Right ventricle myocardium inferior (tissue), 1 donor: ENCODE measurements at places on chromosomes 3 and 15.

DNA sequence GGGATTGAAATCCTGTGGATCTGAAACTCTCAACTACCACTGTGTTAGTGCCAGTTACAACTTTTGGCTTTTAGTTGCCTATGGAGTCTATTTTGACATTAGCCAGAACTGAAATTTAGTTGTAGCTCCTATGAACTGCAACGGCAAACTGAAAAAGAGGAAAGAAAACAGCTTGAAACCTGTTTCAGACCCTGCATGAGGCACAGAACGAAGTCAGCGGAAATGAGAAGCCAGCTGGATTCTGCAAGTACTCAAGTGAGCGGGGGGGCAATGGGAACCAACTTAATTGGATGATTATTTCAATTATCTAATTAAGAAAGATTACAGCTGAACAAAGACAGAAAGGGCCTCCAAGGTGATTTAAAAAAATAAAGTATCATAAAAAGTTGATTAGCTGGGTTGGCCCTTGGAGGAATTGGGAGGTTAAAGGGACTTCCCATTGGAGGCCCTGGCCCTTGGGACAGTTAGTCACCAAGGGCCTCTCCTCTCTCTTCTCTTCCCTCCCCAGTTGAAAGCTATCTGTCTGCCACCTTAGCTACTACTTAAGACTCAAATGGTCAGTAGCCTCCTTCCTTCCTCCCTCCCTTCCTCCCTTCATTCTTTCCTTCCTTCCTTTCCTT lies 352.1 kb downstream of the SHQ1 start:
- DNase-seq = no peak

DNA sequence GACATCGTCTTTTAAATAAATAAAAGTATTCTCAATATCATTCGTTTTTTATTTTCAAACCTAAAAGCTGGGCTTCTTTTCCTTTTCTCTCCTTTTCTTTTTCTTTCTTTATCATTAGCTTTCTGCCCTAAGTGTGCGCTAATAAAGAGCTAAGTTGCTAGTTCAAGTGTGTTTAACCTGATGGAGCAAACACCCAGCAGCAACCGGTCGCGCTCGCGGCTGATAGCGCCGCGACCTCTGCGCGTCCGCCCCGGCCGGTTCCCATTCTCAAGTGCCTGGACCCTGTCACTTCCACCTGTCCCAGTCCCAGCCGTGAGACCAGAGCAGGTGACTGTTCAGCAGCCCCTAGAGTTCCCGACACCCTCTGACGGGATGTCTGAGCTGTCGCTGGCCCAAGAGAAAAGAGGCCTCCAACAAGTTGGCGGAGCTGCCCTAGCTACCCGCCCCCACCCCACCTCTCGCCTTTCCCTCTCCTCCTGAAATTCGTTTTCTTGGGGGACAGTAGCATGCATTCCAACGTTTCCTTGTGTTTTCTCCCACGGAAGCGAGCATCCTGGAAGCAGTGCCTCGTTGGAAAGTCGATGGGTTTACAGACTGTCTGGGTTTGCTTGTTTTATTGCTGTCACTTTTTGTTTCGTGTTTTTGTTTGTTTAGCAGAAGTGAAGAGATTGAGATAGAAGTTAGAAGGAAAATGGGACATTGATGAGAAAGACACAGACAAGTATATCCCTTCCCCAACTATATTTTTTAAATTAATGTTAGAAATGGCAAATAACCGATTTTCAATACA lies 3.1 kb upstream of the MECOM start:
- no peak for DNase-seq

- DNase-seq = no peak
Observed at GRCh38 chr3:111152496-111152895, 80.9 kb downstream of the NECTIN3 start.

GRCh38 chr15:76208084-76208785 lies 103.0 kb downstream of the ETFA start:
- no peak for DNase-seq

DNA sequence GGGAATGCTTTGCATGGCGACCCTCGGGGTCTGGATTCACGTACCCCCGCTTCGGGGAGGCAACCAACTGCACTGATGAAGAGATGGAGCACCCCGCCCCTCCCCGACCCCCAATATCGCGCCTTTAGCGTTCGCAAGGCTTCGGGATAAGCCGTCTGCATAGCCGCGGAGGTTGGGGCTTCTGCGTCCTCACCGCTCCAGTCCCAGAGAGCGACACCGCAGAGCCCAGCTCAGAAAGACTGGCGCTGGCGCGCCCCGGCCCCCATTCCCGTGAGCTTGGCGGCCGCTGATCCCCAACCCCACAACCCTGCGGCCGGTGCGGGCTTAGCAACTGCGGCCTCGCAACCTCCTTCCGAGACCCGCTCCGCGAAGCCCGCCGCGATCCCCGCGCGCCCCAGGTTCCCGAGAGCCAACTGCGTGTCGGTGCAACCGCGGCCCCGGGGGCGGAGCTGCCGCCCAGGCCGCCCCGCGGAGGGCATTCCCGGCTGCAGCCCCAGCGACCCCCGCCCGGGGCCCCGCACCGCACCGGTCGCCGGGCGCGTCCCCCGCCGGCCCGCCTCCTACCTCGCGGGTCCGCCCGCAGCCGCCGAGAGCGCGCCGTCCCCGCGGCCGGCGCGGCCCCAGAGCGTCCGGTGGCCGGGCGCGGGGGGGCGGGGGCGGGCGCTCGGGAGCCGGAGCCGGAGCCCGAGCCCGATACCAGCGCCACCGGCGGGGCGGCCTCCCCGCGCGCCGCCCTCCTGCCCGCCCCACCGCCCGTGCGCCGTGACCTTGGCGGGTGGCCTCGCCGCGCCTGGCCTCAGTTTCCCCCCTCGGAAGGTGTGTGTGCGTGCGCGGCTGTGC lies 79.5 kb downstream of the IQSEC1 start:
- no peak for DNase-seq

DNA sequence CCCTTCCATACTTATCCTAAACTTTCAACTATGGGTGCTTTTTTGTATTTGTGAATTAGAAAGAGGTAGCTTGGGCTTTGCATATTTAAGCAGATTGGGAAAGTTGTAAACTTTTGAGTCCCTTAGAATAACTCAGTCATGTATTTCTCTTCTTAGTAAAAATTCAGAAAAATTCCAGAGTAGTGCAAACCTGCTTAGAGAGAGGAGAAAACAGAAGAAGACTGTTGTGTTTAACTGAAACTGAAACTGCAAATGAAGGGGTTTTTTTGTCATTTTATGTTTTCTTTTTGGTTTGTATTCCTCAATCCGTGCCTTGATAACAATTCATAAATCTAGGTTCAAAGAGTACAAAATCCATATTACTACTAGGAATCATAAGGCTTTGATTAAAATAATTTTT lies 31.3 kb downstream of the CD200 start:
- no peak for DNase-seq

- peak; percentile 30 for DNase-seq
Observed at GRCh38 chr3:101784855-101785613, 6.0 kb downstream of the NXPE3 start.

GRCh38 chr3:169528289-169528688 lies 135.2 kb downstream of the MECOM start:
- DNase-seq = no peak

GRCh38 chr3:56222866-56223265 lies 245.4 kb downstream of the ERC2 start:
- no peak for DNase-seq

GRCh38 chr15:100124361-100124760 lies 217.4 kb downstream of the ADAMTS17 start:
- DNase-seq = no peak

DNA sequence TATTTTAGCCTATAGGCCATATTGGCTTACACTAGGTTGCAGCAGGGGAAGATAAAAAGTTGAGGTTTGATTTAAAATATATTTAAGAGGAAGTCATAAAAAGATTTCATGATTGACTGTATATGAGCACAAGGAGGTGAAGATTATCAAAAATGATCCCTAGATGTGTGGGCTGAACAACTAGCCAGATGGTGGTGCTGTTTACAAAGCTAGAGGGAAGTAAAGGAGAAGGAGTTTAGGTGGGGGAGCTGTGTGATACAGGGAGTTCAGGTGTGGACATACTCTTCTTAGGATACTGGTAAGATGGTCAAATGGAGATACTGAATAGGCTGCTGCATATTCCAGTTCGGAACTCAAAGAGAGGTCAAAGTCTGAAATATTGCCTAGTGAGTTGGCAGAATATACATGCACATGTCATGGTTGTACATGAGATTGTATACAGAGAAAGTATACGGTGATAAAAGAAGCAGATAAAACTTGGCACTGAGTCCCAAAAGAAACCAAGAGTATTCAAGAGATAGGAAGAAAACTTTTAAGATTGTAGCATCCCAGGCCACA lies 727.8 kb downstream of the NLGN1 start:
- DNase-seq = no peak

DNA sequence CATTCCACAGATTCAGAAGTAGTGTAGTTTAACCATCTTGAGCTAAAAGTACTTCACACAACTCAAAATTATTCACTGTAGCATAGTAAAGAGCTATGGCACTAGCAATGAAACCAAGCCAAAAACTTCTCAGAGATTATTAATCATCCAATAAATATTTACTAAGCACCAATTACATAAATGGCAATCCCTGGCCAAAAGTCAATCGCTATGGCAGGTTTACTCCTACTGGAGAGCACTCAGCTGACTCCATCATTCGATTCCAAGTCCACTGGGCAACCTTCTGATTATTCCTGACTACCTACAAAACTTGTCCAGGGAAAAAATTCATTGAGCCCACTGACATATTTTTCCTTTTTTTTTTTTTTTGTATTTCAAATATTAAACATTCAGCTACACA lies 23.9 kb downstream of the ATP13A3 start:
- DNase-seq = no peak

GRCh38 chr3:97992547-97993173 lies 20.4 kb upstream of the RIOX2 start:
- DNase-seq = no peak

GRCh38 chr15:90000186-90001001 lies 730 bp upstream of the ZNF710 start:
- DNase-seq = peak; percentile 78

DNA sequence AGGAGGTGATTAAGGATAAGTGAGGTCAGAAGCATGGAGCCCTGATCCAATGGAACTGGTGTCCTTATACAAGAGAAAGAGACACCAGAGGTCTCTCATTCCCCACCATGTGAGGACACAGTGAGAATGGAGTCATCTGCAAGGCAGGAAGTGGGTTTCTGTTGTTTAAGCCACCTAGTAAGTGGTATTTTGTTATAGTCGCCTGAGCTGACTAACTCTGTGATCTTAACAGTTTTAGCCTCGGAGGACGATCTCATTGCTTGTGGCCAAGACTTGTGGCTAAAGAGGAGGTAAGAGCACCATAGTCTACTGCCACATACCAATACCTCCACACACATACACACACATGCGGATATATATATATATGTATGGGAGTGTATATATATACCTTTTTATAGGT lies 73.8 kb downstream of the MCTP2 start:
- no peak for DNase-seq

DNA sequence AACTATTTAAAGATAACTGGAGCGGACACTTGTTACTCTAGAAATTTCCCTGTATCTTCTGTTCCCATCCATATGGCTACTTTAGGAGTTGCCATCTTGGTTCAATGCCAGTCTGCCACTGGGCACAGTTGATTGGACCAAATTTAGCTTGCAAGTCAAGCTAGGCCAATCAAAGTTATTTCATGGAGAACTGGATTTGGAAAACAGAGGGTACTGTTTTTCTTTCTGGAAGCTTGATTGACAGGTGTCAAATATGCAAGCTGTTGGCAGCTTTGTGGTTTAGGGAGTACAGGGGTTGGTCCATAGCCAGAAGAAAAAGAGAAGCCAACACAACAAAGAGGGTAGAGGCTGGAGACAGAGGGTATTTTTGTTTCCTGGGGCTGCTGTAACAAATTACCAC lies 33.4 kb upstream of the KLHL25 start:
- DNase-seq = no peak

- peak; percentile 78 for DNase-seq
Observed at GRCh38 chr3:123338620-123339061, 110.2 kb downstream of the ADCY5 start.

DNA sequence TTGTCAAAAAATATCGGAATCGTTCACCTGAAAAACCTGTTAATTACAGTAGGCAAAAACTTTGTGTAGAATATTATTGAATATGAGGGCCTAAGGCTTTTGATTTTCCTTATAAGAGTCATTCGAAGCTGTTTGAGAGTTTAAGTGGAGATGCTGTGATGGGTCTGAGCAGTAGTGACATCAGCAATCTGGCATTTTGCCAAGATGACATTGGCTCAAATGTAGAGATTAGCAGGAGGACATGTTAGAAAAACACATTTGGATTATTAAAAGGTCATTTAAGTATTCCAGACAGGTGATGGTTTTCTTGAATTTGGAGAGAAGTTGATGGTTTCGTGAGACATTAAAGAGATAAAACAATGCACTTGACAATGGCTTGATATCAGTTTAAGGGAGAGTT lies 12.9 kb downstream of the OR5AC2 start:
- no peak for DNase-seq

GRCh38 chr3:93924491-93924890 lies 49.2 kb downstream of the PROS1 start:
- DNase-seq = no peak

DNA sequence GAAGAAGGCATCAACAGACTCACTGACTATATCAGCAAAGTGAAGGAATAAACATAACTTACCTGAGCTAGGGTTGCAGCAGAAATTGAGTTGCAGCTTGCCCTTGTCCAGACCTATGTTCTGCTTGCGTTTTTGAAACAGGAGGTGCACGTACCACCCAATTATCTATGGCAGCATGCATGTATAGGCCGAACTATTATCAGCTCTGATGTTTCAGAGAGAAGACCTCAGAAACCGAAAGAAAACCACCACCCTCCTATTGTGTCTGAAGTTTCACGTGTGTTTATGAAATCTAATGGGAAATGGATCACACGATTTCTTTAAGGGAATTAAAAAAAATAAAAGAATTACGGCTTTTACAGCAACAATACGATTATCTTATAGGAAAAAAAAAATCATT lies 17.8 kb downstream of the LMOD3 start:
- DNase-seq = no peak

DNA sequence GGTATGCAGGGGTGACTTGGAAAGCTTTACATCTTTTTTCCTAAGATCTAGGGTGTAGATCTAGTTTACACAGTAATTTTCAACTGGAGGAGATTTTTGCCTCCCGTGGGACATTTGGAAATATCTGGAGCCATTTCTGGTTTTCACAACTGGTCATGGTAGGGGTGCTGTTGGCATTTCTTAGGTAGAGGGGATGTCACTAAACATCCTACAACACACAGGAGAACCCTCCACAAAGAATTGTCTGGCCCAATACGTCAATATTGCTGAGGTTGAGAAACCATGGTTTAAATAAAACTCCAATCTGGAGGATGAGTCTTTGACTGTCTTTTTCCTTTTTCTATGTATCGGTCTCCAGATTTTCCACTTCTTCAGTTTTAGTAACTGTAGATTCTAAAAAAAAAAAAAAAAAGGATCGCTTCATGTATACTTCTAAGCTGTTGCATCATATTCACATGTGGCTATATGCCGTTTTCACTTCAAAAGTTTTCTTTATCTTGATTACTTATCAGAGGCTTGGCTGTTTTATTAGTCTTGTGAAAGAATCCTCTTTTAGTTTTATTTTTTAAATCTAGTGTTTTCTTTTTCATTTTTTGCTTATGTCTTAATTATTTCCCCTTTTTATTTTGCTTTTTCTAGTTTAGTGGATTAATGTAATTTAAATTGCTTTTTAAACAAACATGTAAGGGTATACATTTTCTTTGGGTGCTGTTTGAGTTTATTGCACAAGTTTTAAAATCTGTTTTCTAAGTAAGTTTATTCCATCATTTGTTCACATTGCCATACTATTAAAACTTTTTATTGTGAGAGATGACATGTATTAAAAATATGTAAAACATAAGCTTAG lies 21.2 kb downstream of the UBE2Q2 start:
- no peak for DNase-seq

- no peak for DNase-seq
Observed at GRCh38 chr3:72800869-72801268, 47.4 kb downstream of the SHQ1 start.

GRCh38 chr3:169891886-169892285 lies 19.5 kb upstream of the SAMD7 start:
- no peak for DNase-seq
